ENCODE measurements at places on chromosomes 7 and 10. TPM values are rescaled to one million over a fixed set of nuclear protein-coding genes. Genes with fewer than 3 reads are reported as not detected.

C10orf53 gene
- not detected for total RNA-seq

CABCOCO1 gene
- 0.40 TPM for total RNA-seq

GRCh38 chr7:116280803-116281202 is 70.5 kb downstream of the TES start:
- no peak for DNase-seq

DNA sequence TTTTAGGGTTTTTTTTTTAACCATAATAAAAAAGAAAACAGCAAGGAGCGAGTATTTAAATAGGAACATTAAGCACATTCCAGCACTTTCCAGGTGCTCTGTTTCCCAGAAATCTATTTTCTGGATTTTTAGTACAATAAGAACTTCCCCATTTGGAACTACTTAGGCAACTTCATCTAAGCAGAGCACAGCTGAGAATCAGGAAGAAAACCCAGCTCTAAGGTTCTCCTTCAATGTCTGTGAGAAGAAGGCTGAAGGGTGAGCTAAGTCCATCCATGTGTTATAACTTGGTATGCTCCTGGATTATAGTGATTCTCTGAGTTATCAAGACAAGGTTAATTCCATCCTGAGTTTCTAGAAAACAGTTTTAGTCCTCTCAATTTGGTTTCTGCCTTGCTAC is 181.9 kb downstream of the CYP26A1 start:
- no peak for DNase-seq

DNA sequence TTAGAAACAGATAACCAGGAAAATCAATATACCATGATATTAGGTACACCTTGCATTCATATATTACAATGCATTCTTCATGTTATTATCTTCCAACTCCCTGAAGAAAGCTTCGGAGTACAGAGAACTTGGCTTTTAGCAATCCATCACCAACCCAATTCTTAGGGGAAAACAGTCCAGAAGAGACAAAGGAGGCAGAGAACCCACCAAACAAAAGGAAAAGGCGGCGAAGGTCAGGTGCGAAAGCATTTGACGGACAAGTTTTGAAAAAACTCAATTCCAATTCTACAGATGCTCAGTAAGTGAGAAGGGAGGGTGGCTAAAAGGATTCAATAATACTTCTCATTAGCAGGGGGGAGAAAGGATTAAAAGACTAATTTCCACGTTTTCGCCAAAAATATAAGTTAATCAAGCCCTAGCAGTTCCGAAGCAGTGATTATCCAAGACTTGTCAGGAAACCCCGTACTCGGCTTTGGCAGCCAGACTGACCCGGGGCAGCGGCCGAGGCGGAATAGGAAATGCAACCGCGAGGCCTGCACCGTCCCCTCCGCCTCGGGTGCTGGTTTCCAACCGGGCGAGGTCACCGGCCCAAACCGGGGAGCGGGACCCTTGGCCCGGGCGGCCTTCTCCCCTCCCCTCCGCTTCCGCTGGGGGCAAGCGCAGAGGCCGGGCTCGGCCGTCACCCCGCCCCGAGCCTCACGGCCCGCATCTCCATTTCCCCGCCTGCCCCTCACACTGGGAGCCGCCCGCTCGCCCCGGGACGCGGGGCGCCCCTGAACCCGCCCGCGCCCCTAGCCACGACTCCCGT is 747 bp downstream of the GDI2 start:
- DNase-seq: peak; percentile 22

DNA sequence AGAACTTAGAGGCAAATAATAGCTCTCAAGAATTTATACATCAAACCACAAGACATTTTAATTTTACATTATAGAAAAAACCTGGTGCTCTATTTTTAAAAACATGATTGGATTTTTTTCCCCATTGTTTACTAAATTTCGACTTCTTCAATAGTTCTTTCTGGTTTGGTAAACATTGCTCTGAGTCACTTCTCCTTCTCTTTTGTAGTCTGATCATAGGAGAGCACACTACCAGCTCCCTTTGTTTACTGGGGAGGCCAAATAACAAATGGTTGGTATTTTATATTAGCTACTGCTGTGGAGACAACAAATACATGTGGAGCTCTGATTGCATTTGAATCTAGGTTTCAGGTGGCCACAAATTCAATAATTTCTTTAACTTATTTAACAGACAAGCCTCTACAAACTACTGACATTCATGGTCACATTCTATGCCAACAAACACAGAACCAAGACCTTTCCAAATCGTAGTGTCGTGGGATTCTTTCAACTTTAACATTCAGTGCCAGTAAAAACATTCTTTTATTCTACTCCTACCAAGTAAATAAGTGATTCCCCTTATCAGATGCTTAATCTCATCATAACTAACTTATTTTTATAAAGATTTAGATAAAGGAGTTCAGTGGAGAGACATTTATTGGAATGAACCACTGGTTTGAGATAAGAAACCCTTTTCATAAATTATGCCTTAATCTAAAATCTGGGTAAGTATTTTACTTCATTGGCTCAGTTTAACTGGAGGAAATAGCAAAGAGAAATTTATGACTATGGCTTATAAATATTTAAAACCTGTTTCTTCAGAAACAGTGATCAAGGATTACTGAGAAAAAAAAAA is 17.7 kb upstream of the FXYD4 start:
- DNase-seq: no peak
